CD4-positive, alpha-beta T cell treated with Interleukin-1 beta for 1 hour (primary cell): ENCODE measurements at places on chromosomes 5 and 9.
A peak's percentile ranks its signal among the peaks of the same experiment; 100 is the strongest.

DNA sequence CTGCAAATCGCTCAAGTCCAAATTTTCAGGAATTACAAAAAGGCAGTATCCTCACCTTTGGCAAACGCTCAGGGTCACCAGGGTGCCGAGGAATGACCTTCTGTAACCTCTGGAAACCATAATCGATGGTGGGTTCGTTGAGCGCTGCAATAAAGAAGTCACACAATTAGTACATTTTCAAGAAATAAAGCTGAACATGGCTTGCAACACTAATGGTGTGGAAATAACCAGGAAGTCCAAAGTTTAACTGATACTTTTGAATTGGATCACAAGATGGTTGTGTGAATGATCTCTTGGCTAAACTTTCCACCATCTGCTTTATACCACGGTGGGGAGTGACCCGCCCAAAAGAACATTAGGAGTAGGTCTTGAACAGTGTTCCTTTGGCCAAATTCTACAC is 368.7 kb downstream of the EBF1 start:
- DNase-seq = no peak

GRCh38 chr5:82364497-82364896 is 86.3 kb upstream of the RPS23 start:
- no peak for DNase-seq

- DNase-seq = no peak
Observed at GRCh38 chr9:108108852-108109448, 619.4 kb upstream of the KLF4 start.

DNA sequence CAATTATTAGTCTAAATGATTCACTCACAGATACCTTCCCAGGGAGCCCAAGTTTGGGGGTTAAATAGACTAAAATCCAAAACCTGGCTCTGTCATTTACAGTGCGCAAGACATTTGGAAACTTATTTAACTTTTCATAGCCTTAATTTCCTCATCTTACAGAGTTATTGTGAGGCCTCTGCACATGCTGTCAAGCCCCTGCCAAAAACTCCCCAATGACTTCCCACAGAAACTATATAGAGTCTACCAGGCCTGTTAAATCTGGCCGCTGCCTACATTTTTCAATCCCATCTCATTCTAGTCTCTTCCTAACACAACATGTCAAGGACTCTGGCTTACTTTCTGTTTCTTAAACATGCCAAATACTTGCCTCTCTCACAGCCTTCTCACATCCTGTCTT is 412.5 kb downstream of the ELAVL2 start:
- no peak for DNase-seq

DNA sequence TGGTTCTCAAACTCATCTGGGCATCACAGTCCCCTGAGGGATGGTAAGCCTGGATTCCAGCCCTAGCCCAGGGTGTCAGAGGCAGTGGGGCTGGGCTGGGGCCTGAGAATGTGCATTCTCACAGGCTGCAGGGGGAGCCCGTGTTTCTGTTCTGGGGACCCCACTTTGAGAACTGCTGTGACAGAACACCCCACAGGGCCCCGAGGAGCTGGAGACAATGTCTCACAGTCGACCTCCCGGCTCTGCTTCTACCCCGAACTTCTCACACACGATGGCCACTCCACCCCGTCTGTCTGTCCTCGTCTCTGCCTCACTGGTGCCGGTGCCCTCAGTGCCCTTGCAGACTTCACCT is 130.0 kb downstream of the CACNA1B start:
- DNase-seq = no peak

DNA sequence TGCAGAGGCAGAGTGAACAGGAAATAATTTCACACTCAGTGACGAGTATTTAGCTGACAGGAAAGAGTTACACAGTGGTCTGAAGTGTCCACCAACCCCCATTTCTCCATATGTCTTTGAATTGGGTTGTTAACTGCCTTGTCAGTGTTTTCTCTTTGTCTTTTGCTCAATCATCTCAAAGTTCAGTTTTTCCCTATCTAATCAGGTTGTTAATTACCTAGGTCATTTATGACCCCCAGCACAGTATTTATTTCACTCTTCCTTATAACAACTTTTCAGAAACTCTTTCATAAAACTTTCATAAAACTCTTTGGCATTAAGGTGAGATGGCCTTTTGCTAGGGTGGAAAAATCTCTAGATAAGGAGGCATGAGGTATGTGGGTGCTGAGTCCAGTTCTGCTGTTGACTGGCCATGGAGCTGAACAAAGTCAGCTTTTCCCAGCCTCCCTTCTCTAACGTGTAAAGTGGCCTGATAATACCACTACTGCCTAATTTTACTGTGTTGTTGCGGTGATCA is 5.2 kb upstream of the ALDOB start:
- no peak for DNase-seq

- DNase-seq = peak; percentile 75
Observed at GRCh38 chr9:131598121-131598520, 52.8 kb downstream of the PRRT1B start.

DNA sequence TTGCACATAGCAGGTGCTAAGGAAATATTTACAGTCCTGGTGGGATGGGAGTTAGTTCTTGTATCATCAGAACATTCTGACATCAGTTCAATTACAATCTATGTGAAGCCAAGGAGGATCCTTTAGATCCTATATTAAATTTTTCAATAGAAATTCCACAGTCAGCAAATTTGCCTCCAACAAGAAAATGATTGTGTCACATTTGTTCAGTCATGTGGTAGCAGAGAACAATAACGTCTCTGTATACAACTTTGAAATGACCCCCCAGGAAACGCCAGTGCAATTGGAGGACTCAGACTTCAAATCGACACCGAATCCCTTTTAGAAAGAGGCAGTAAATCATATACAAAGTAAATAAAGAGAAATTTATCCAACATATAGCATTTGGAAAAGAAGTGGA is 392.1 kb downstream of the DTWD2 start:
- no peak for DNase-seq

- no peak for DNase-seq
Observed at GRCh38 chr9:27499451-27499850, 24.6 kb upstream of the IFNK start.

DNA sequence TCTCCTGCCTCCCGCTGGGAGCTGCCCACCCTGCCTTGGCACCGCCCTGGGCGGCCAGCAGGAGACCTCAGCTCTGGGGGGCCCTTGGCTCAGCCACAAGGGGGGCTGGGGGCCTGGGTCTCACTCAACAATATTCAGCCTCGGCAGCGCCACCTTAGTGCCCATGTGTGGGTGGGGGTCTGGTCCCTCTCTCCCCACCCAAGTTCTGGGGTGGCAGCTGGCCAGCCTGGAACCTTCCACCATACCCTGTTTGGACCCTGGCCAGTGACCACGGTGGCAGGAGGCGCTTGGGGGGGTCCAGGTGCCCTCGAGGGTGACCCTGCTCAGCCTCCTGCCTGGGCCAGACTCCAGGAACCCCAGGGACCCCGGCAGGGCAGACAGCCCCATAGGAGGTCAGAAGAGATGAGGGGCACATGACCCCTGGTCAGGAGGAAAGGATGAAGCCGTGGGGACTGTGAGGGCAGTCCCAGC is 22.2 kb downstream of the NKD2 start:
- no peak for DNase-seq

- DNase-seq = no peak
Observed at GRCh38 chr5:103360475-103360874, 101.9 kb downstream of the MACIR start.

DNA sequence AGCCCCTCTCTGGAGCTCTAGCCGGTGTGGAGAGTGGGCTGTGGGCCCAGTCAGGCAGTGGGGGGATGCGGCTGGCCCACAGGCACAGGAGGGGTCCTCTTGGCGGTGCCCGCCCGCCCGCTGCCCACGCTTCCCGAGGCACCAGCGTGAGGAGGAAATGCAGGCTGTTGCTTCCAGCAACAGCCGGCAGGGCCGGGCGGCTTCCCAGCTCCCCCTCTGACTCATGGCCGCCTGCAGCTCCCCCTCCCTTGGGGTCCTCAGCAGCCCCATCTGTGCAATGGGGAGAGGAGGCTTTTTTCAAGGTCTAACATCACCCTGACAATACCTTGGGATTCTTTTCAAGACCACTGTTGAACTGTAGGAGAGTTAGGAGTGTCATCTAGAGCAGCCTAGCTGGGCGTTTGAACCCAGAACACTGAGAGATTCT is 10.4 kb downstream of the CXXC5 start:
- no peak for DNase-seq

- DNase-seq = no peak
Observed at GRCh38 chr9:107363516-107364152, 80.6 kb downstream of the RAD23B start.

DNA sequence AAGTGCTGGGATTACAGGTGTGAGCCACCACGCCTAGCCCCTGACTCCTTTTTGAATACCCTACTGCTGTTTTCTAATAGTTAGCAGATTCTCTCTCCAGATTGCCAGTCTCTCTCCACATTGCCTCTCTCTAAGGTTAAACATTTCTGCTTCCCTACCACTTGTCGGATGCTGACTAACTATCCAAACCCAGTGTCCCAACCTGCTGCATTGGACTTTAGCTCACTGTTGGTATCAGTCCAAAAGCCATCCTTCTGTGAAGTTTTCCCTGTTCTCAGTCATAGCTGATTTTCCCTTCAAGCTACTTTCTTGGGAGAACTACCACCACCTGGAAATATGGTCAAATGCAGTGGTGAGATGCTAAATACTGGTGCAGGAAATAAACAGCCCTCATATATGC is 48.7 kb downstream of the TLR4 start:
- no peak for DNase-seq

DNA sequence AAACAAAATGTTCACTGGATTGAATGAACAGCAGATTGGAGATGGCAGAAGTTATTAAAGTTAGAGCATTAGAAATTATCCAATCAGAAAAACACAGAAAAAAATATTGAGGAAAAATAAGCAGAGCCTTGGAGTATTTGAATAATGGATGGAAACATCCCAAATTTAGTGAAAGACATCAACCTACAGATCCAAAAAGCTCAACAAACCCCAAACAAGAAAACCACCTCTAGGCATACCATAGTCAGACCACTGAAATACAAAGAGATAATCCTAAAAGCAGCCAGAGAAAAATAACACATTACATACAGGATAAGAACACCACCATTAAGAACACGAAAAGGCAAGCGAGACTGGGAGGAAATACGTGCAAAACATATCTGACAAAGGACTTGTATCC is 5.2 kb downstream of the INIP start:
- no peak for DNase-seq

DNA sequence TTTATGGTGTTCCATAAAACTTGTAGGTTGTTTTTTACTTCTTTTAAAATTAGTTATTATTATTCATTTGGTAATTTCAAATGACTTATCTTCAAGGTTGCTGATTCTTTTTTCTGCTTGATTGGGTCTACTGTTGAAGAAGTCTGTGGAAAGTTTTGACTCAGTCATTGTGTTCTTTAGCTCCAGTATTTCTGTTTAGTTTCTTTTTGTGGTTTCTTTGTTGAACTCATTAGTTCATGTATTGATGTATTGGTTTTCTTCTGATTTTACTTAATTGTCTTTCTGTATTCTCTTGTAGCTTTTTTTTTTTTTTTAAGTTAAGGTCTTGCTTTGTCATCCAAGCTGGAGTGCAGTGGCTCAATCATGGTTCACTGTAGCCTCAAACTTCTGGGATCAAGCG is 345.4 kb upstream of the MEF2C start:
- DNase-seq = no peak

GRCh38 chr5:73917433-73917832 is 291.4 kb downstream of the ARHGEF28 start:
- DNase-seq = no peak

GRCh38 chr9:138021251-138022056 is 143.9 kb downstream of the CACNA1B start:
- no peak for DNase-seq

GRCh38 chr9:127021664-127022363 is 100.6 kb downstream of the ANGPTL2 start:
- DNase-seq = no peak

GRCh38 chr9:83307066-83307724 is 231.0 kb downstream of the FRMD3 start:
- DNase-seq = no peak

- DNase-seq = no peak
Observed at GRCh38 chr9:104984121-104984520, 56.2 kb upstream of the ABCA1 start.

- DNase-seq = no peak
Observed at GRCh38 chr9:105357937-105358336, 89.9 kb upstream of the FSD1L start.

DNA sequence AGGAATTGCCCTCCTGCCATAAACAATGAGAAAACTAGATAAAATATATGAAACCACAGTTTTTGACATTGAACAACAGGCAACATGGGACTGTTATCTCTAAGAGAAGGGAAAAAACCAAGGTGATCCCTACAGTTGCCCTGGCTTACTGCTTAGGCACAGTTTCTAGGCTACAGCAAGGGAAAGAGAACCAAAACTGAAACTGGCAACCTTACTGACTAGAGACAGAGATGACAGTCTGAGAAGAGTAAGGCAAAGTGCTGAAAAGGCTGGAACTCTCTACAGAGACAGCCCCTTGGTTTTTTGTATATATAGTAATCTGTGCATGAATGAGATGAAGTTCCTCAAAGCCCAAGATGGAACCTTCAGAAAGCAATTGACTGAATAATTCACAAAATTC is 36.2 kb upstream of the REEP2 start:
- DNase-seq = no peak

DNA sequence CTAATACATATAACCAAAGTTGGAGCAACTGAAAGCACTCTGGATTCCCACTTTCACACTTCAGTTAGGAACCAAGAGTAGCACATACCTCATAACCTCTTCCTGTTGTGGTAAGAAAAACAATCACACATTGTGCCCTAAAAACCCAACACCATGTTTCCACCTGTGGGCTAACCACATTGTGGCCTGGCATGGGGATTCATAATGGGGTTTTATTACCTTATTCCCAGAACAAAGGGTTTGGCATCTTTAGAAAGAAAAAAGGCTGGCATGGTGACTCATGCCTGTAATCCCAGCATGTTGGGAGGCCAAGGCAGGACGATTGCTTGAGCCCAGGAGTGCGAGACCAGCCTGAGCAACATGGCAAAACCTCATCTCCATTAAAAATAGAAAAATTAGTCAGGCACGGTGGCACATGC is 60.6 kb downstream of the HSD17B3 start:
- no peak for DNase-seq

DNA sequence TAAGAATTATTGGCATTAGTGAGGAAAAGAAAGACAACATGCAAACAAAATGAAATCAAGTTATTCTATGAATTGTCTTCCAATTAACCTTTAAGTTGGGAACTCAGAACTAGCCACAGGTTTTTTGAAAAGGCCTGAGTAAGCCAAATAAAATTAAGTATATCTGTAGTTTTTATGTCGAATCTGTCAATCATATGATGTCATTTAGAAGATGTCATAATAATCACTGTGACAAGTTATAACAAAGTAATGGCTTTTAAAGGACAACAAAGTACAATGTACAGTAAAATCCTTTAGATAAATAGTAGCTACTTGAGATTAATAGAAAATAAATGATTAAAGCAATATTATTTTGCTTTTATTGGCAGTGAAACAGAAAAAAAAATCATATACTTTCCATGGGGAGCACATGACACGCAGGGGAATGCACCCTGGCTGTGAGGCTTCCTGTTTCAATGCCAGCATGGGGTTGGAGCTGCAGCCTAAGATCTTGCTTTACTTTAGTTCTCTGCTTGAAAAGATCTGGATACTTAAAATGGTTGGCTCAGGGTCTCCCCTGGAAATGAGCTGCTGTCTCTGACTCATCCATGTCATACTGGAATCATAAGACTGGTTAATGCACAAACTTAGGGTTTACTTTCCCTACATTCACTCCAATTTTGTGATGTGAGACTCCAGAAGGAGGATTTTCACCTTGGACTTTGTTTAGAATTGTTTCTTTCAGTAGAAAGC is 284.3 kb downstream of the TAF11L14 start:
- no peak for DNase-seq

GRCh38 chr9:113477661-113478060 is 14.1 kb downstream of the RGS3 start:
- DNase-seq = no peak
